ENCODE measurements at places on chromosomes 6 and 20.

DNA sequence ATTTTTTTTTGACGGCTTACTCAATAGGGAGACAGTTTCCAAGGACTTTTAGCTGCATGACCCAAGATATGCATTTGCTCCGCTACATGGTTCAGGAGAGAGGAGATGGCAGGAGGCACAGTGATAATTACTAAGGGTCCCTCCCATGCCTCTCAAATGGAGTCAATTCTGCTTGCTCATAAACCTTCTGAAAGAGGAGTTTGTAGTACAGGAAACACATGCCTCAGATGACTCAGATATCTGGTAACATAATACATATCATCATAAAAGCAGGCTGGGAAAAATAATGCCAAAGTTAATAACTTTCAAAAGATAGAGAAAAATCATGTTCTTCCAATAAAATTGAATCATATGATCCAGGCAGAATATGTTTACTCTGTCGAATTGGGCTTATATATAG lies 97.6 kb upstream of the DEFB112 start:
- H3K4me1 ChIP-seq: no peaks in the 10 kb centered on the region
- DNase-seq: no peak
- H3K4me3 ChIP-seq: no peak overlapping the region
- no peaks in the 10 kb centered on the region for H3K27me3 ChIP-seq

DNA sequence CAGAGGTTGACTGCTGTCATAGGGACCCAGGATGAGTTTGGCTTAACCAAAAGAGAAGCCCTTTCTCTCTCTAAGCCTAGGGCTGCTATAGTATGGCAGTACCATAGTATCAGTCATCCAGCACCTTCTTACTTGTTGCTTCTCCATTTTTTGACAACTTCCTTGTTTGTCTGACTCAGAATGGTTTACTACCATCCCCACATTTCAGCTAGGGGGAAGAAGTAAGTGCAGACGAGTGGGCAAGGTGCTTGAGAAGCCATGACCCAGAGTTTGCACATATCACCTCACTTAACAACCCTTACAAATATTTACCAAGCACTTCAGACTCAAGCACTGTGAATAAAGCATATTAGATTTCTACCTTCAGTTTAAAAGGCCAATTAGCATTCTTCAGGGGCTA lies 289.9 kb upstream of the TSHZ2 start:
- H3K36me3 ChIP-seq: no peaks in the 10 kb centered on the region
- no peaks in the 10 kb centered on the region for H3K4me1 ChIP-seq
- no peak overlapping the region for H3K27ac ChIP-seq
- H3K27me3 ChIP-seq: no peaks in the 10 kb centered on the region
- no peak for DNase-seq

DNA sequence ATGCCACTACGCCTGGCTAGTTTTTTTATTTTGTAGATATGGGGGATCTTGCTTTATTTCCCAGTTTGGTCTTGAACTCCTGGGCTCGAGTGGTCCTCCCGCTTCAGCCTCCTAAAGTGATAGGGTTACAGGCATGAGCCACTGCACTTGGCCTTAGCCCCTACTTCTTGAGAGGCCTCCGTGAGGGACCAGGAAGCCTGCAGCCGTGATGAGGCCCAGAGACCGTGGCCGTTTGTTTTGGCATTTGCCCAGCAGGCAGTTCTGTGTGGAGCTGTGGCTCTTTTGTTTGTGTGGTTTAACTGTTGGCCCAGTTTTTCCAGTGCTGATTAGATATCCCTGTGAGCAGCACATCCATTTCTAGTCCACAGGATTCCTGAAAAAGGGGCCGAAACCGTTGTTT lies 39.8 kb downstream of the SRSF3 start:
- H3K27ac ChIP-seq: no peak overlapping the region
- no peak overlapping the region for H3K4me3 ChIP-seq
- H3K36me3 ChIP-seq: no peaks in the 10 kb centered on the region
- DNase-seq: no peak
- peaks cover 2% of the 10 kb centered on the region for H3K4me1 ChIP-seq

DNA sequence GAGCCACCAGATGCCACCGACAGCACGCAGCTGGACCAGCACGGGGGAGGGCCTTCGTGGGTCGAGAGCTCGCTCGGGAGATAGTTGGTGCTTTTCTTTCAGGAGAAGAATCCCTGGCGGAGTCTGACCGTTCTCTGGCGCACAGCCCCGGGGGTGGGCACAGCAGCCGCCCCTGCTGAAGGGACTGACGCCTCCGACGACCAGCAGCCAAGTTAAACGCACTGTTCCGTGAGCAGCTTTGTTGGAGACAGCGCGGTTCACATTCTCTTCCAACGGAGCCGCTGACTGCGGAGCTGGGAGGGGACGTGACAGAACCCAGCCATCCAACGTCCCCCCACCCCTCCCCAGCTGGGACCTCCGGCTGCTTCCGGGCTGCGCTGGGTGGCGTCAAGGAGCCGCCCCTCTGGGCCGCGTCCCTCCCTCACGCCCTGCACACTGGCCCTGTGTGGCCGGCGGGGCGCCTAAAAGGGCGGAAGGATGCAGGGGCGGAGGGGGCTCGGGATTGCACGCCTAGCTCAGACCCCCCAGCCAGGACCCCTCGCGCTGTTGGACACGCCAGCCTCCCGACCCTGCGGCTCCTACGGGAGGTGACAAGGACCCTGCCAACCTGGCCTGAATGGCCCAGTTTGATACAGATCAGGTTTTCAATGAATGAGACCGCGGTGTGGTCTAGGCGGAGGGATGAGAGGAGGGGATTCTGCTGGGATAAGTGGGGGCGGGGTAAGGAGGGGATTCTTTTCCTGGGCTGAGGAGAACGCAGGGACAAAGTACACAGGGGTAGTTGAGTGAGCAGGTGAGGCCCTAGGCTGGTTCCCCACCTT lies 36.4 kb upstream of the KHDC1 start:
- peaks cover 28% of the 10 kb centered on the region for H3K36me3 ChIP-seq
- H3K27ac ChIP-seq: no peak overlapping the region
- no peak overlapping the region for H3K4me3 ChIP-seq
- no peak for DNase-seq

DNA sequence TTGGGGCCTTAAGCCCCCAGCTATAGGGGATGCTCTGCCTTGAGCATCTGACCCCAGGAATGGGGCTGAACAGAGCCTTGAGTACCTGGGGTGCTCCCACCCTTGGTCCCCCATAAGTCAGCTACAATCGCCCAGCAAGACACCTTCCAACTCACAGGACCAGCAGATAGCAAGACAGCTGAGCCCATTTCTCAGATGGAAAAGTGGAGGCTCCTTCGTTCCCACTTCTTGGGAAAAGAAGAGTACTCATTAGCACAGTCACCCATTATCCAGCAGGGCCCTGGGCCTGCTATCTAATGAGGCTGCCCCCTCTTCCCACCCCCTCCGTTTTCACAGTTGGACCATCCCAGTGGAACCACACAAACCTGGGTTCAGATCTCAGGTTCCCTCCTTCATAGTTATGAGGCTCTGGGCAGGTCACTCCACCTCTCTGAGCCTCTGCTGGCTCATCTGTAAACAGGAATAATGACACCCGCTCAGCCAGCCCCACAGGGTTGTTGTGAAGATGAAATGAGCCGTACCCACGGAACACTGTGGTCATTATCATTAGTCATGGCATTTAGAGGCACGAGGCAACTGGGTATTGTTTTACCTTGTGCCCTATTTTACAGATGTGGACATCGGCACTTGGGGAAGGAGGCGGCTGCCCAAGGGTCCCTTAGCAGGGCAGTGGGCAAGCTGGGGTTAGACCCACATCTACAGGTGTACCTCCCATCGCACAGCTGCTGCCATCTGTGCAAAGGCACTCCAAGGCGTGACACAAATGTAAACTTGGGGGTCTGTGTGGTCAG lies 4.5 kb downstream of the LPIN3 start:
- H3K4me3 ChIP-seq: no peak overlapping the region
- H3K4me1 ChIP-seq: peaks cover 3% of the 10 kb centered on the region
- H3K27ac ChIP-seq: no peak overlapping the region
- no peaks in the 10 kb centered on the region for H3K27me3 ChIP-seq
- DNase-seq: no peak
- no peaks in the 10 kb centered on the region for H3K36me3 ChIP-seq

- H3K4me1 ChIP-seq: peaks cover 71% of the 10 kb centered on the region
- no peak for DNase-seq
- H3K4me3 ChIP-seq: peak overlapping the region; percentile 15
- H3K27me3 ChIP-seq: no peaks in the 10 kb centered on the region
Measured at GRCh38 chr20:48818481-48818987, 9.3 kb downstream of the PREX1 start.

DNA sequence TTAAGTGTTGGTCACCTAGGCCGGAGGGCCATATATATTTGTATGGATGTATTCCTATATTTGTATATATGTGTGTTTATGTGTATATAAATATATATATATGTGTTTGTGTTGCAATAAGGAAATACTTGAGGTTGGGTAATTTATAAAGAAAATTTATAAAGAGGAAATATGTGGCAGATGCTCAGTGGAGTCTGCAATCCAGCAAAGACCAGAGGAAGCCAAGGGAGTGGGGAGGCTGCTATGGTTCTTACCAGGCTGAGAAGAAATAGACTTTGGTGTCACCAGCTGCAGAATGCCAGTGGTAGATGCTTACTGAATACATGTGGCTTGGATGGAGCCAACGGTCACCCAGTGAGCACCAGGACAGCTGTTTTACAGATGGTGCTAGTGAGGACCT lies 97.4 kb upstream of the ELOVL5 start:
- no peak overlapping the region for H3K27ac ChIP-seq

GRCh38 chr20:46117704-46118467 lies at the start of gene CD40:
CD40 (plus strand) TSS chr20:46118314; CDS start chr20:46118344, 30 bp downstream.
- DNase-seq: peak; percentile 26
- peaks cover 32% of the 10 kb centered on the region for H3K27me3 ChIP-seq
- H3K27ac ChIP-seq: no peak within 1 kb of the TSS
- H3K4me1 ChIP-seq: peaks cover 4% of the 10 kb centered on the region
- peak within 1 kb of the TSS; percentile 75 for H3K4me3 ChIP-seq

DNA sequence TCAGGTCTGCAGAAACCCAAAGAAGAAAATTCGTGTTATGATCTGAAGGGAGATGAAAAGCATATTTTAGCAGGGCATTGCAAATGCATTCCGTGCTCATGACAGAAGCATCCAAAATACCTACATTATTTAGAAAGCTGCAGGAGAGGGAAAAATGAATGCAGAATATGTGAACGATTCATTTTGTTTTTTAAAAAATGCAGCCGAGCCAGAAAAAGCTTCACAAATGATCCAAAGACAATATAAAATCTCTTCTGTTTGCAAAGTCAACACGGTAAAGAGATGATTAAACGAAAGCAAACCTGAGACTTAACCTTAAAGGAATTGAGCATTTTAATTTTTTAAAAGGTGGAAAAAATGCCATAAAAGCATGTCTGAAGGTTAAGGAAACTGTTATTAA lies 136.1 kb upstream of the SULF2 start:
- H3K36me3 ChIP-seq: no peaks in the 10 kb centered on the region
- H3K4me3 ChIP-seq: no peak overlapping the region
- no peak overlapping the region for H3K27ac ChIP-seq

DNA sequence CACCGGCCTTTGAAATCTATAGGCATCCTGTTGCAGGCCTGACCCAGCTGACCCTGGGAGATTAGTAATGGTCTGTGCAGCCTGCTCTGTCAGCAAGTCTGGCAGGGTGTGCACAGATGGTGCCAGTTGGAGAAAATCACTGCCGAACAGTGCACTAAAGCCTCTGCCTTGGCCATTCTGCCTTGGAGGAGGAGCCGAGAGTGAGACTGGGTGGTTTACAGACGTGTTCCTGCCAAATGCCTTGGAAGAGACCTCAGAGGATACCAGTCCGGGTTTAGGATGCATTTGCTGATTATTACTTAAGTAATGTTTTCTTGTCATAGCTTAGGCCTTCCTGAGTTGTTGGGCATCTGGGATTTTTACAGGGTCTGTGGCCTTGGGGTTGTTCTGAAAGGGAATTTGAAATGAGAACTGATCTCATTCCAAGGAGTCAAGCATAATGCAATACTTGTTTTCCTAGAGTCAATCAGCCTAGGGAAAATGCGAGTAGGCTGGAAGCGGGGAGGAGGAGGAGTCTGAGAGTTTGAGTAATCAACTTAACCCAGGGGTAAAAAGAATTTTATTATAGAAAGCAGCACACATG lies 292.1 kb downstream of the SOX4 start:
- no peaks in the 10 kb centered on the region for H3K27me3 ChIP-seq
- no peak overlapping the region for H3K4me3 ChIP-seq
- no peak for DNase-seq

GRCh38 chr20:58694241-58695083 lies 1.9 kb downstream of the NPEPL1 start:
- H3K27me3 ChIP-seq: no peaks in the 10 kb centered on the region
- no peak for DNase-seq
- no peak overlapping the region for H3K27ac ChIP-seq
- peaks cover 13% of the 10 kb centered on the region for H3K36me3 ChIP-seq
- H3K4me3 ChIP-seq: peak overlapping the region; percentile 78
- H3K4me1 ChIP-seq: peaks cover 15% of the 10 kb centered on the region

DNA sequence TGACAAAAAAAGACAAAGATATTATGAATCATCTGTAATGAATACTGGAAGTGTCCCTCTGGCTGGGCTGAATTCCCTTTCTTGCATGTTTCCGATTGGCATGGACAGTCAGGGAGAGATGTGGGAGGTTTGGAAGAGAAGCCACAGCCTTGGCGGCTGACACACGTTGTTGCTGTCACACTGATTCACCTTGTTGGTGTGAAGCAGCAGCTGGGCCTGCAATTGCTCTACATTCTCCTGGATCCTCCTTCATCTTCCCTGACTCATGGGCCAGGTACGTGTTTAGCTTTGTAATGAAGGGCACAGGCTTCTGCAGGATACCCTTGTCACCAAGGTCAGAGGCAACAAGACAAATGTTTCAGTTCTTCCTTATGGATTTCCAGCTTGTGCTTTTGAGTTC lies 13.4 kb upstream of the SMIM8 start:
- no peaks in the 10 kb centered on the region for H3K36me3 ChIP-seq
- DNase-seq: no peak
- no peaks in the 10 kb centered on the region for H3K4me1 ChIP-seq
- no peak overlapping the region for H3K4me3 ChIP-seq

DNA sequence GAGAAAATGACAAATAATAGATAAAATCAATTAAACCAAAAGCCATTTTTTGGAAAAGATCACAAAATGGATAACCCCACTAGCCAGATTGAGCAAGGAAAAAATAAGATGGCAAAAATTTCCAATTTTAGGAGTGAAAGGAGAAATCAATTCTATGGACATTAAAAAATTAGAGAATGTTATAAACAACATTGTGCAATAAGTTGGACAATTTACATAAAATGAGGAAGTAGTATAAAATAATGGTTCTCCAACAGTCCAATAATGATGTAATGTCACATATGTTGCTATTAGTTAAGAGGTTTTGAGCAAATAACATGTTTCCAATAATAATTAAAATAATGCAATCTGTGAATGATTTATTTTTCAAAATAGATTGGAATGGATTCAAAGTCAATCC lies 3.1 kb upstream of the SNAP91 start:
- no peaks in the 10 kb centered on the region for H3K4me1 ChIP-seq
- H3K27me3 ChIP-seq: peaks cover 28% of the 10 kb centered on the region
- no peak overlapping the region for H3K27ac ChIP-seq
- no peak for DNase-seq
- H3K4me3 ChIP-seq: no peak overlapping the region

DNA sequence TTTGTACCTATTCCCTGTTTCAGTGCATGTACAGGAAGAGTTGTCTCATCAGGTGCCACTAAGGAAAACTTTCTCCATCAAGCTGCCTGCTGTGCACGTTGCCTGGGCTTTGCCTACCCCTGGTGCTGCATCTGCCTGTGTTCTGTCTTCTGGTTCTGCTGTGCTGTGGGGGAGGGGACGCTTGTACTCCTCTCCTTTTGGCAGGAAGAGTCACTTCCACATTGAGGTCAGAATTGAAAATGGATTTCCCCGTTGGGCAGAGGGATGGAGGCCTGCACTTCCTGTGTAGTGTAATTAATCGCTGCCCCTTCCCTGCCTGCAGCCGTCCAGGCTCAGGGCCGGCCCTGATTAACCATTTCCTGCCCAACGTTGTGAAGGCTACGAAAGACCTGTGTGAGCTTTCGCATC lies 153.3 kb downstream of the SCML4 start:
- H3K27me3 ChIP-seq: peaks cover 2% of the 10 kb centered on the region
- no peak for DNase-seq
- H3K4me1 ChIP-seq: peaks cover 33% of the 10 kb centered on the region
- no peak overlapping the region for H3K27ac ChIP-seq
